ENCODE measurements at places on chromosomes 7 and 10. TPM values are rescaled to one million over a fixed set of nuclear protein-coding genes. Genes with fewer than 3 reads are reported as not detected.

GRCh38 chr7:17640730-17641377, 299.4 kb downstream of the SNX13 start:
- peak; percentile 38 for DNase-seq

- no peak for DNase-seq
These were observed 5.2 kb upstream of the MYH16 start for GRCh38 chr7:99267481-99267840.

Gene KCNMA1
- total RNA-seq, result 0.18 TPM

GRCh38 chr10:62862447-62862846, 46.3 kb upstream of the EGR2 start:
- DNase-seq, result no peak

GRCh38 chr7:123752534-123752933, 3.7 kb upstream of the WASL start:
- no peak for DNase-seq

Gene TCAF2
- total RNA-seq, result 47.6 TPM

Gene ELFN1
- total RNA-seq, result 0.09 TPM

DNA sequence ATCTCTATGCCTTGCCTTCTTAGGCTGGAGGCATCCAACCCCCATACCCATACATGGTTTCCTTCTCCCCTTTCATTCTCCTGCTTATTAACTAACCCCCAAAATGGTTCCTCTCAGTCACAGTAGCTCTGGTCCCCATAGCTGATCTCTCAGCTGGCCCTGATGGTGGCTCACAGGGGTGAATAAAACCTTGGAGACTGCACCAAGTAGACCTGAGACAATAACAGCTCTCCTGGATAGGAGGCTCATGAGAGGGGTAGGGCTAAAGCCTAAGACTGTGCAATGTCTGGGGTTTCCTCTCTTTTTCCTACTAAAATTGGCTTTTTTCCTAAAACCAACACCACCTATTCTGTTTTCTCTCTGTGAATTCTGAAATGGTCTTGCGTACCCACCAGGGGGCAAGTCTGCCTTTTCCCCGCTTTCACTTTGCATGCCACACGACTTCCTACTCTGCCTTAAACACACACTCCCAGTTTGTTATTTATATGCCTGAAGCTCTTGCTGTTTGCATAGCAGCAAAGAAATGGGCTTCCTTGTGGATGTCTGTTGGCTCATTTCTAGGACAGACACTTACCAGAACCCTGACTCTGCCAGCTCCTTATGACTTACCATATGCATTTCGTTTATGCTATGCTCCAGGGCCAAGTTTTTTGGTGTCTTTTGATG, 18.4 kb upstream of the PON1 start:
- DNase-seq, result no peak

DNA sequence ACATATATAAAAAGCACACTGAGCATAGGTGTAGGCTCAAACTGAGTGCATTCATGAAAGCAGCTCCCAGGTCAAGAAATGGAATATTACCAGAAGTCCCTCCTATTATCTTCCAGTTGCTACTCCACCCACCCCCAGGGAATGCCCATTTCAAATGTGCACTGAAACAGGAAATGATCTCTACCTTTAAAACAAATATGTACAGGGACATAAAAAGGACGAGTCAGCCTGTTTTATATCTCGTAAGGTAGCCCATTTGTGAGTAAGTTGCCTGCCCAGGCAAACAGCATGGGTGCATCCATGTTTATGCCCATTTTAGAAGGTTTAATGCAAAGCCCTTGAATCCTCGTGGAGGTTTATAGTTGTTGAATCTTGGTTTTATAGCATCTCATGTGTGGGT, 10.4 kb downstream of the FFAR4 start:
- DNase-seq, result no peak

DNA sequence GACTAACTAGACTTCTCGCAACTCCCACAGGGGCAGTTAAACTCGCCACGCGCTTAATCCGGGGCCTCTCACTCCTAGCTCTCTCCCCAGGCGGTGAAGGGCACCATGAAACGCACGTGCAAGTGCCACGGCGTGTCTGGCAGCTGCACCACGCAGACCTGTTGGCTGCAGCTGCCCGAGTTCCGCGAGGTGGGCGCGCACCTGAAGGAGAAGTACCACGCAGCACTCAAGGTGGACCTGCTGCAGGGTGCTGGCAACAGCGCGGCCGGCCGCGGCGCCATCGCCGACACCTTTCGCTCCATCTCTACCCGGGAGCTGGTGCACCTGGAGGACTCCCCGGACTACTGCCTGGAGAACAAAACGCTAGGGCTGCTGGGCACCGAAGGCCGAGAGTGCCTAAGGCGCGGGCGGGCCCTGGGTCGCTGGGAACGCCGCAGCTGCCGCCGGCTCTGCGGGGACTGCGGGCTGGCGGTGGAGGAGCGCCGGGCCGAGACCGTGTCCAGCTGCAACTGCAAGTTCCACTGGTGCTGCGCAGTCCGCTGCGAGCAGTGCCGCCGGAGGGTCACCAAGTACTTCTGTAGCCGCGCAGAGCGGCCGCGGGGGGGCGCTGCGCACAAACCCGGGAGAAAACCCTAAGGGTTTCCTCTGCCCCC, 19.5 kb downstream of the WNT8B start:
- peak; percentile 83 for DNase-seq
